T-helper 2 cell (primary cell): ENCODE measurements at places on chromosomes 2 and 18.

DNA sequence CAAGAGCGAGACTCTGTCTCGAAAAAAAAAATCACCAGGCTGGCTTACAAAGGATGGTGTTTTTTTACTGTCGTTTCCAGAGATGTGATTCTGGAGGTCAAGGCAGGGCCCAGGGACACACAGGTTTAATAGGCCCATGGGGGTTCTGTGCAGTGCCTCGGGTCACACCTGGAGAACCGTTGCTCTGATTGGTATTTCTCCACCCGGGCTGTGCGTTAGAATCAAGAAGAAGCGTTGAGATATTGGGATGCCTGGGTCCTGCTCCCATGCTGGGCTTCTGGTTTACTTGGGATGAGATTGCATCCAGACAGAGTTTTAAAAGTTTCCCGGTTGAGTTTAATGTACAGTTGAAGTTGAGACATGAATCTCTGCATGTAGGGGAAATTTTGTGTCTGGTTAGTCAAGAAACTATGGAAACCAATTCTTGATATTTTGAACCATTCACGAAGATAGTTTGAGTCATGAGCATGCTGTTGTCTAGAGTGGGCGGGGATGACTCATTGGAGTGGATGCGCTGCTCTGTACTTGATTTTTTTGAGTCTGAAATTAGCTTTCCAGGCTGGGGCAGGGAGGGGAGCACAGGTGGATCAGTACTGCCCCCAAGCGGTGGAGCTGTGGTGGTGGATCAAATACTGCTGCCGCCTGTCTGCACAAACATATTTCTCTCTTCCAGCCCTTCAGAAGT is 50.1 kb downstream of the GREB1 start:
- peak; percentile 27 for DNase-seq

DNA sequence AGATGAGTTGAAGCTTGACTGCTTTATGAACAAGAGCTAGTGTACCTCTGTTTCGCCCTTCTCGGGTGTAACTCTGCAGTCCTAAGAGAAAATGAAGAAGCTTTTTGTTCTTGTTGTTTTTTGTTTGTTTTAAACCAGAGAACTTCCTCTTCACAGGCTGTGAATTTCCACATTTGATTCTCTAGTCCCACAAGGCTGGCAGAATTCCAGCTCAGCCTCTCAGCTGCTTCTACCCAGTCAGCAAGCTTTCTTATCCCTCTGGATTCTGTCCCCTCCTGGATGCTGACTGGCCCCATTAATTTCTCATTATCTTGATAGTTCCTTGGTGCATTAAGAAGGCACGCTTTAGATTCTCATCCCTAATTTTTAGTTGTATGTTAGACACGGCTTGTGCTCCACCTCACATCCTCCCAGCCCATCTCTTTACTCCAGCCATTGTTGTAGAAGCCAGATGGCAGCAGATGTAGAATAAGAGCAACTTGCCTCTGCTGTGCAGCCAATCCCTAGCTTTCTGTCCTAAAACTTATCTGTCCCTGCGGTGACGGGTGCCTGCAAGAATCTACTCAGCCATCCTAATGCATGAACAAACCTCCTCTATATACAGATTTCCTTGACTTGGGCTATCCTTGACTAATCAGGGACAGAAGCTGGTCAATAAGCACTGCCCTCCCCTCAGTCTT is 12.3 kb upstream of the RESP18 start:
- no peak for DNase-seq

DNA sequence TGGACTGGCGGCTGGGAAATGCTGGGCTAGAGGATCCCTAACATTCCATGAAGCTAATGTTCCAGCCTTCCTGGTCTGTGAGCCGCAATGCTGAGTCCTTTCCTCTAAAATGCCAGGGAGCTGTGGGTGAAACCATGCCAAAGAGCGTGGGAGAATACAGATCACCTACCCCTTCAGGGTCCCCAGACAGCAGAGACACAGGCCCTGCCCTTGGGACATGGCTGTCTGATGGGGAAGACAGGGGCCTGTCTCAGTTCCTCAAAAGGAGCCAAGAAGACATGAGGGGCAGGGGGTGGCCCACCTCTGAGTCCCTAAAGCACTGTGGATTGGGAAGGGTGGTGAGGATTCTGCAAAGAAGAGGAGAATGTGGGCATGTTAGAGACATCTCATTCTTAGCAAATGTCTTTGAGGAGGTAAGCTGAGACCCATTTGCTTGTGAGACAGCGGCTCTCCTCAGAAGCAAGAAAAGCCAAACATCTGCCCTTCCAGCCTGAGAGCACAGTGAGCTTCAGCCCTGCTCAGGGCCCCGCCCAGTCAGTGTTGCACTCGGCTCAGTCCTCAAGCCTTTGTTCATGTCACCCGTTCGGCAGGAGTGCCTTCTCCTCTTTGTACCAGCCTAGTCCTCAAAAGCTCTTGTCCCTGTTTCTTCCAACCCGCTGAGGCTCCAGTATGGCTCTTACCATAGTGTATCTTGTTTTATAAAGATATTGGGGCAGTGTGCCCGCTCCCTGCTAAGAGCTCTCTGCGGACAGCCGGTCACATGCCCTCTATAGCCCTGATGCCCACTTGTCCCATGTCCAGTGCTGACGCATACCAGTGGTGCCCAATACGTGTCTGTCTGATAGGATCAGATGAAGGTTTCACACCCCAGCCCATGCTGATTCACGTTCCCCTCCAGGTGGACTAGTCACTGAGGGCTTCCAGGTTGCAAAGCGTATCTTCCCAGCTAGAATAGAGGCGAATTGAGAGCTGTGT is 286.2 kb downstream of the CYP26B1 start:
- no peak for DNase-seq

DNA sequence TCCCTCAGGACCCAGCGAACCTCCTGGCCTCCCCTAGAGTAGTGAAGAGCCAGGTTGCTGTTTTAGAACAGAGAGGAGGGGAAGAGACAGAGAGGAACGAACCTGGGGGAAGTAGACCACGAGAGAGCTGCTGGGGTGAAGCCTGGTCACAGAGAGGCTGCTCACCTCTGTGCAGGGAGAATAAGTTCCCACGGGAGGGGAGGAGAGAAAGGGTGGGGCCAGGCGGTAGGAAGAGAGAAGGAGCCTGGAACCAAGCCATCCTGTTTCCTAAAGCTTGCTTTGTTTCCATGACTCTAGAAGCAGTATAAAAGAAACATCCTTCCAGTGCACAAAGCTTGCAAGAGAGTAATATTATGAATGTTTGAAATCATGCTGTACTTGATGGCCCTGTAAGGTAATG is 147.9 kb downstream of the MYT1L start:
- DNase-seq = no peak

- no peak for DNase-seq
These were observed 2184.6 kb upstream of the PIK3C3 start for GRCh38 chr18:39770399-39770798.

DNA sequence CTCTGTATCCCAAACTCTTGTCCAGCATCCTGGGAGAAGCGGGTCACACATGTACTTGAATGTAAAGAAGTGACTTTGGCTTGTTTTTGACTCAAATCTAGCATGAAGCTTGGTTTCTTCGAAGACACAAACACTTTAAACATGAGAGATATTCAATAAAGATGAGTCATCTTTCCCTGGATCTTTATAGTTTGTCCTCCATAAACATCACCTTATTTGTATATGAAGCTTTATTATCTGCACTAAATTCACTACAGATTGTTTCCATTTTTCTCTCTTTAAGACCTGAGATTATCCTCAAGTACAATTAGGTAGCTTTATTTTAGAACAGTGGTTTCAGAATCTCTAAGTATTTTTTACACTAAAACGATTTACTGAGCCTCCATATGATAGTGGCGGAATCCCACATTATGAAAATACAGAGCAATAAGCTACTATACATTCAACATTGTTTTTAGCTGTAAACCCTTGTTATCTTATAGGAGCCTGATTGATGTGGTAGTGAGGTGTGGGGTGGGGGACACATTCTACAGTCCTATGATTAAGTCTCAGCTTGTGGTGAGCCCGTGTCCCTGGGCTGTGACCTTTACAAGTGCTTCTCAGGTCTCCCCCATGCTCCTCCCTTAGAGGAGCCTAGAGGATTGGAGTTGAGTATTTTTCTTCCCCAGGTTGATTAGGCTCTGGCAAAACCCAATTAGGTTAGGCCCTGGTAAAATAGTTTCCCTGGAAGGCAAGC is 79.6 kb upstream of the RAPGEF4 start:
- no peak for DNase-seq

DNA sequence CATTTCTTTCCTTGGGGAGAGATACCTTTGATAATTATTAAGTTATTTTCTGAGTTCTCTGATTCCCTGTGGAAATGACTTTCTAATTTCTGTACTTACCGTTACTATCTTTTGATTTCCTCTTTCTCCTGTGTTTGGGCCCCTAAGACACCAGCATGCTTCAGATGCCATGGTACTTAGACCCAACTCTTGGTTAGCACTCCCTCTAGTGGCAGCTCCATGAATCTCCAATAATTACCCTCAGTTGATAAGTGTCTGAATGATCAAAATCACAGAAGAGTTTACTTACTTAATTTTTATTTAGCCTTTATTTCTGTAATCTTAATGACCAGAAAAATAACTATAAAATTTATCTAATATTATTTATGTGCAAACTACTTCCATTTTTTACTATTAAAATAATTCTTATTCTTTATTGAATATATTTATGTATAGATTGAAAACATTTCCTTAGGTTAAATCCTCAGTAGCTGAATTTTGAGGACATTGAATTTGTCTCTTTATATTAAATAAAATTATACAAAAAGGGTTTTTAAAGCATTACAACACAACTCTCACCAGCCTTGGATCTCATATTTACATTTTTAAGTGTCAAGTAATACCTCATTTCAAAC is 300.4 kb downstream of the KCNS3 start:
- no peak for DNase-seq

DNA sequence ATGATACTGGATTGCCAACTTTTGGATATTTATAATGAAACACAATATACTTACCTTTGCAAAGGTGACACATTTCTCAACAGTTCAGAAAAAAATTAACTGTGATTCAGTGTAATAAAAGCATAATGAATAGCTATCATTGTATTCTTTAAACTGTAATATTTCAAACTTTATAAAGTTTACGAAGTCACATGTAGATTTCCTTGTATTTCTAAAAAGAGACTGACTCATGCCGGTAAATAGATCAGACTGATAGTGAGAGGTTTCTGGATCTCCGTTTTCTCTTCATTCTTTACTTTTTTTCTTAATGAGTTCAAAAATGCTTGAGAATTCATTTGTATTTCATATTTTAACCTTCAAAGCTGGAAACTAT is 70.1 kb downstream of the EML4 start:
- DNase-seq = no peak

GRCh38 chr18:25648716-25649260 is 296.8 kb upstream of the ZNF521 start:
- DNase-seq = no peak

GRCh38 chr2:197378494-197379307 is 56.1 kb downstream of the SF3B1 start:
- peak; percentile 35 for DNase-seq

DNA sequence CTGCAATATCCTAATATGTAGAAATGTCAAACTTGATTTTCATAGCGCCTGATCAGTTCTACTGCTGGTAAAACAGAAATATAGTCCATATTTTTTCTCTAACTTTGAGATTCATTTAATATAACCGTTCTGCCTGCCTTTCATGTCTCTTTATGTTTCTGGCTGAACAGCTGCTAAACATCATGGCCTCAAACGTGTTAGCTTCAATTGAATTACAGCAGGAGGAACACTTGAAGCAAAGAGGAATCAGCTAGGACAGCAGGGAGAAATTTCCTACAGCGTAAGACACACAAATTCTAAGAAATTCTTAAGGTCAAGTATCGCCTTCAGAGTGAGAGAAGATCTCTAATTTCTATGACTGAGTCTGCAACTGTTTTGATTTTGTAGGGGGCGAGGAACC is 433.2 kb downstream of the FBXO15 start:
- DNase-seq = no peak

DNA sequence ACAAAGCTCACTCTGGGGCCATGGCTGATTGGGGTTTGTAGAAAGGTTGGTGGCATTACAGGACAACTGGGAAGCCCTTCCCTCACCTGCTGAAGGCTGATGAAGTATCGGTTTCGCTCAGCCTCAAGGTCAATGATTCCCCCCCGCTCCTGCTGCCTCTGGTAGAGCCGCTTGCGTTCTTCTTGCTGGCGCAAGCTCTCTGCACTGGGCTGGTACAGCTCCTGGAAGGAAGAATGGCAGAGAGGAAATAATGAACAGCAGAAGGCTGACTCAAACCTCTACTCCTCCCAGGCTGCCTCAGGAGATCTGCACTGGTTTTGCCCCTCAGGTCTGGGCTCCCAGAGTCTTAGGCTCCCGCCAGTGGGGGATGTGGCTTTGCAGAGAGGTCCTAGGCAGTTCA is 5.2 kb downstream of the BCS1L start:
- no peak for DNase-seq

DNA sequence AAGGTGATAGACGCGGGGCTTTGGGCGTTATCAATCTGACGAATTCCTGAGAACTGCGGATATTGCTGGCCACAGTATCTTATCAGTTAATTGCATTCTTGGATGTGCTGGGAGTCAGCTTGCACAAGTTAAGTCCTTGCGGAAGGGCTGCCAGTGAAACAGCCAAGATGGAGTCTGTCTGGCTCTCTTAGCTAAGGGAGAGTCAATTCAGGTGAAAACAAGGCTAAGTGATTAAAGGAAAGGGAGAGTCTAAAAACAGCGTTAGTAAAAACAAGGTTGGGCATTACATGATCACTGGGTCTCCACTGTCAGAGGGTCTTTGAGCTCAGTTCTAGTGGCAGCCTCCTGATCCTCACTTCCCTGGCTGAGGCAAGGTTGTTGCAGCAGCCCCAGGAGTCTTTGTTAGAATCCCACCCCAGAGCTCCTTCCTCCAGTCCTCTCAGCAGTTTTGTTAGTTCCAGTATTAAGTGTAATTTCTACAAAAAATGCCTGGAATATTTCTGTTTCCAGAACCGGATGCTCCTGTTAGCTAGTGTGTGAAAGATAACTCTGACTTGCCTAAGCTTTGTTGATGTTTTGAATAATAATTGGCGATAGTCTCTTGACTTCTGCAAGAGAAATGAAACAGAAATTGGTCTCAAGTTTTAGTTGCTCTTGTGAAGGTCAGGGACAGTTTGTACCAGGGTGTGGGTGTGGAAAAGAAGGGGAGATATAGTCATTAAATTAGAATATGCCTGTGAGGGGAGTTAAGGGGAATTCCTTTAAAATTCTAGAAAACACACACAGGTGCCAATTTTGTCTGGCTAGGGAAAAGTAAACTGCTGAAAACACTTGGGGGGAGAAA is 10.6 kb downstream of the CFLAR start:
- peak; percentile 44 for DNase-seq

DNA sequence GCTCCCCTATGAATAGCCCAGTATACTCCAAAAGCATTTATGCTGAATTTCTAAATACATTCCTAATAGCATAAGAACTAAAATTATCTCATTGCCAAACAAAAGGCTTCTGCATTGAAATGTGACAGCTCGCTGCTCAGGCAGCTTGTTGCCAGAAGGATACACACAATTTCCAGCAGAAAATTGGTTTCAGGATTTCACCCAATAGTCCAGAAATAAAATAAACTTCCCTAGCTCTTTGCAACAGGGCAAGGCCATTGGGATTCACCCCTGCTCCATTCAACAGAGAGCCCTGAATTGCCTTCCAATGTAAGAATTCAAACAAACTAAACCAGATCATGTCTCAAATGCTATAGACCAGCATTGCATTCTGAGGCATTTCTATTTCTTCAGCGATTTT is 70.7 kb downstream of the RBM43 start:
- DNase-seq = no peak

- DNase-seq = no peak
These were observed 36.5 kb upstream of the B4GALT6 start for GRCh38 chr18:31720867-31721266.

- DNase-seq = no peak
These were observed 440.4 kb upstream of the CDH20 start for GRCh38 chr18:60892855-60893254.
